GM10248 (cell line): ENCODE measurements at places on chromosomes 1 and 21.

DNA sequence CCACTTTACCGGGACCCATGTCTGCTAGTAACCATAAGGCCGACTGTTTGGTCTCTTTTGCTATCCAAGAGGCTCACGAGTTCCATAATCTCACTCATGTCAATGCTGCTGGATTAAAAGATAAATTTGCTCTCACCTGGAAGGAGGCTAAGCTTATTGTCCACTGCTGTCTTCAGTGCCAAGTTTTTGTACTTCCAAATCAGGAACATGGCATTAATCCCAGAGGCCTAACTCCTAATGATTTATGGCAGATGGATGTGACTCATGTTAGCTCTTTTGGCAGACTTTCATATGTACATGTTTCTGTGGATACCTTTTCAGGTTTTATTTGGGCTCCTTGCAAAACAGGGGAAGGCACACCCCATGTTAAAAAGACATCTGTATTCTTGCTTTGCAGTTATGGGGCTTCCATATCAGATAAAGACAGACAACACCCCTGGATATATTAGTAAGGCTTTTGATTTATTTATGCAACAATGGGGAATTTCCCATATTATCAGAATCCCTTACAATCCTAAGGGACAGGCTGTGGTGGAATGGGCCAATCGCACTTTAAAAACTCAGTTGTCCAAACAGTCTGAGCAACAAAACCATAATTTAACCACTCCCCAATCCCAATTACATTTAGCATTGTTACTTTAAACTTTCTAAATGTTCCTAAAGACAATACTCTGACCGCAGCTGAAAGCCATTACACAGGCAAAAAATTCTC is 162.7 kb downstream of the IER5 start:
- DNase-seq: no peak

DNA sequence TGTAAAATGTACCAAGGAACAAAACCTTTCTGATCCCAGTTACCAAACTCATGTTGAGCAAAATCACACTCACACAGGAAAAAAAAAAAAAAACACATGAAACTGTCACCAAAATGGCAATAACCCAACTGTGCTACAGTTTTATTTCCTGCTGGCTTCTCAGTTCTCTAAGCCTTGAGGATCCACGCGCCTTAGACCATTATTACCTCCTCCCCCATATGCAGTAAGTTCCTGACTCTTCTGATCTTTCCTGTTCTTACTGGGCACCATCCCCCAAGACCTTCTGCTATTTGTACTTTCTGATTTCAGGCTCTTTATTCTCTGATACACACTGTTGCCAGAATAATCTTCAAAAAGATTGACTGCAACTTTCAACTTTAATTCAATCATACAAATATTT is 79.6 kb downstream of the SLC45A1 start:
- peak; percentile 55 for DNase-seq

DNA sequence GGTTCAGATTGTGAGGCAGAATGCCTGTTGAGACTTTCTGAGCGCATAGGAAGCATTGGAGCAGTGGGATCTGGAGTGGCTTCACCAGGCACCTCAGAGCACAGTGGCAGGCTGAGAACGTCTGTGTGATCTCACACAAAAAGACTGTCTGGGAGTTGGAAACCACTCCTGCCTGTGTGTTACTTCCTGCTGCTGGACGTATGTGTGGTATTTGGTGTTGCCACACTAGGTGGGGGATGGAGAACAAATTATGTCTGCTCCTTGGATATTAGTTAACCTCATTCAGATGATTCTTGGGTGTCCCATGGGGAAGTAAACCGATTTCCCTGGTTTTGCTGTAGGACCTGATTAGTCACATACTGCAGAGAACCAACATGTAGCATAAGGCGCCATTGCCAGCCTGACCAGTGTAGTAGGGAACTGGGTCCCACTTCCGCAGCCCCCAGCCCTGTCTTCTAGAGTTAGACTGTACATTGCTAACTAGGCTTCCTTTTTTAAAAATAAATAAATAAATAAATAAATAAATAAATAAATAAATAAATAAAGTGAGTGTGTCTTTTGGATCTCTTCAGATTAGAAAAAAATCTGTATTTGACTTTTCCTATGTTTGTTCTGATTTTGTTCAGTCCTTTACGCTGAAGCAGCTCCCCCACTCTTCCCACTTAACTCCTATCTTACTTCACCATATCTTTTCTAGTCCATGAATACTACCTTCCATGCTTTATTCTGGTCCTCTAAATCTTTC is 26.9 kb downstream of the UCK2 start:
- DNase-seq: no peak

DNA sequence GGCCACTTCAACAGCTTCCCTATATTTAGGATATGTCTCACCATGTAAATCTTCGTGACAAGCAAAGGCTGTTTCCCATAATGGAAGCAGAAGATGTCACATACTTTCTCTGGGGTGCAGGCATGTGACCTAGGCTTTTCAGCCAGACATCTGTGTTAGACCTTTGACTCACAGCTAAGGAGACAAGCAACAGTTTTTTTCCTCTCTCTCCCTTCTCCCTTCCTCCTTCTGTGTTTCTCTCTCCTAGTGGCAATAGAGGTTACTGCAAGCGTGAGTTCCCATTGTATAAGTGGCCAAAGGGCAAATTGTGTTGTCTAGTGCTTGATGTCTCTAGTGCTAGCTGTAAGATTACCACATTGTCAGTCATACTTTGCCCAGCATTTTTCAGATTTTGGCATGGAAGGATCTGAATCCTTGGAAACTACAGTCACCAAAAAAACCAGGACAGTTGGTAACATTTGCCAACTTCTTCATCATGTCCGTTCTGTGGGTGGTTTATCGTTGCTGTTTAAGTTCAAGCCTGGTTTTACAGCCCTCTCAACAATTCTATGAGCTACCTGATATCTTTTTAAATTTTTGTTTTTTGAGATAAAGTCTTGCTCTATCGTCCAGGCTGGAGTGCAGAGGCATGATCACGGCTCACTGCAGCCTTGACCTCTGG is 44.4 kb upstream of the RABGAP1L start:
- peak; percentile 27 for DNase-seq

DNA sequence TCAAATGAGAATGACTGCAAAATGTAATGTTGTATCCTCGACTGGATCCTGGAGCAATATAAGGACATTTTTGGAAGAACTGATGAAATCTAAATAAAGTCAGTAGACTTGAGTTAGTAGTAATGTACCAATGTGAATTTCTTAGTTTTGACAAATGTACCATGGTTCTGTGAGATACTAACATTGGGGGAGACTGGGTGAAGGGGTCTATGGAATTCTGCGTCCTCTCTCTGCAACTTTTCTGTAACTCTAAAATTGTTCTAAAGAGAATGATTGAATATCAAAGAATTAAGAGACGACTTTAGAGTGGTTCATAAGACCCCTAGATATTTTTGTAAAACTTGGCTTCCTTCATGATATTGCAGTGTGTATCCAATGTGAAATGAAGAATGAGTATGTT is 59.2 kb upstream of the KAZN start:
- no peak for DNase-seq

GRCh38 chr1:29555043-29555620 is 318.8 kb downstream of the PTPRU start:
- DNase-seq: no peak

DNA sequence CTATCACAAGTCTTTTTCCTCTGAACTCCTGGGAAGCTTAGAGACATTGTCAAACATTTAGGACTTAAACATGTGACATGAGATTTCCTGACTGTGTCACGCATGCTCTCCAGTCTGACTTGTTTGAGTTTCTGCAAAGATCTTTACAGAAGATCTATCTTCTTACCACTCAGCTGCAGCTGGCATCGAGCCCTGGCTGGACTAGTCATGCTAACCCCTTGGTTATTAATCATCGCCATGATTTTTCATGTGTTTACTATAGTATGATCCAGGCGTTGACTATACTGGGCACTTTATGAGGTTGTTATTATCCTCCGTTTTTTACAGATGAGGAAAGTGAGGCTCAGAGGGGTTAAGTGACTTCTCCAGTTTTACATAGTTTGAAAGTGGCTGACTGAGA is 18.1 kb upstream of the IRF2BP2 start:
- no peak for DNase-seq

- no peak for DNase-seq
Measured at GRCh38 chr21:31713973-31714740, 17.8 kb downstream of the SCAF4 start.

DNA sequence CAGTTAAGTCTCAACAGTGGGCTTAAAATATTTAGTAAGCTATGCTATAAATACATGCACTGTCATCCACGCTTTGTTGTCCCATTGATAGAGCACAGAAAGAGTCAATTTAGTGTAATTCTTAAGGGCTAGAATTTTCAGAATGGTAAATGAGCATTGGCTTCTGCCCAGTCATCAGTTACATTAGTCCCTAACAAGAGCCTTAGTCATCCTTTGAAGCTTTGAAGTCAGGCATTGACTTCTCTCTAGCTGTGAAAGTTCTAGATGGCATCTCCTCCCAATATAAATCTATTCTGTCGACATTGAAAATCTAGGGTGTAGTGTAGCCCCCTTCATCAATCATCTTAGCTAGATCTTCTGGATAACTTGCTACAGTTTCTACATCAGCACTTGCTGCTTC is 12.0 kb upstream of the LPGAT1 start:
- DNase-seq: no peak

GRCh38 chr1:240402326-240402725 is 209.6 kb downstream of the GREM2 start:
- DNase-seq: no peak

DNA sequence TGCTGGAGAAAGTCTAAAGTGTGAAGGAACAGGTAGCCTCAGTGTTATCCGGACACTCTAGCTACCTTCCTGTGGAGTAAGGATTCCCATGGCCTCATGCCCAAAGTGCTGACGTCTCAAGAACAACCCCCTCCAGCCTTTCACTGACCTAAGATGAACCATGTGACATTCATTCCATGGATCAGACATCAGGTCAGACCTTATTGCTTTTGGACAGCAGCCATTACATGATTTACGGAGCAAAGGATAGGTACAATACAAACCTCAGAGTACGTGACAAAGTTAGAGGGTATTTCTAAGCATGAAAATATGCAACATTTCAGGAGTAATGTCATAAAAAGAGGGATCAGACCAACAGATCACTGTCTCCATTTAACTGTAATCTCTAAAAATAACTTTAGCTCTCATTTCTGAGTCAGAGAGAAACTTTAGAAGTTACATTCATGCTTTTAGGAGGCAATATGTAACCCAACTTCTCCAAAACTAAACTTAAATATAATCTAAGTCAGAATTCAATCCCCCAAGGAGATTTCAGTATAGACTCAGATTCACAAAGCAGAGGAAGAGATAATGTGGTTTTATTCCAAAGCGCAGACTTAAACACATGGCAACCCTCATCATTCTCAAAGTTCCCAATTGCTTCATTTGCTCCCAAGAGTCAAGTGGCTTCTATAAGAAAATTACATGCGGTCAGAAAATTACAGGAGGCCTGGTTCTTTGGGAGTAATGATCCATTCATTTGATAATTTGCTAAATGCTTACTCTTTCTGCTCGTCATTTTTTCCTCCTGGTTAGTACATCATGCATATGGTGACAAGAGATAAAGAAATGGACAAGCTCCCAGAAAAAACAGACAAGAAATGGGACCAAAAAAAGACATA is 280.4 kb downstream of the SETD4 start:
- DNase-seq: no peak

GRCh38 chr1:81452693-81453366 is 347.9 kb upstream of the ADGRL2 start:
- no peak for DNase-seq

- DNase-seq: no peak
Measured at GRCh38 chr1:21590934-21591333, 78.2 kb downstream of the RAP1GAP start.

DNA sequence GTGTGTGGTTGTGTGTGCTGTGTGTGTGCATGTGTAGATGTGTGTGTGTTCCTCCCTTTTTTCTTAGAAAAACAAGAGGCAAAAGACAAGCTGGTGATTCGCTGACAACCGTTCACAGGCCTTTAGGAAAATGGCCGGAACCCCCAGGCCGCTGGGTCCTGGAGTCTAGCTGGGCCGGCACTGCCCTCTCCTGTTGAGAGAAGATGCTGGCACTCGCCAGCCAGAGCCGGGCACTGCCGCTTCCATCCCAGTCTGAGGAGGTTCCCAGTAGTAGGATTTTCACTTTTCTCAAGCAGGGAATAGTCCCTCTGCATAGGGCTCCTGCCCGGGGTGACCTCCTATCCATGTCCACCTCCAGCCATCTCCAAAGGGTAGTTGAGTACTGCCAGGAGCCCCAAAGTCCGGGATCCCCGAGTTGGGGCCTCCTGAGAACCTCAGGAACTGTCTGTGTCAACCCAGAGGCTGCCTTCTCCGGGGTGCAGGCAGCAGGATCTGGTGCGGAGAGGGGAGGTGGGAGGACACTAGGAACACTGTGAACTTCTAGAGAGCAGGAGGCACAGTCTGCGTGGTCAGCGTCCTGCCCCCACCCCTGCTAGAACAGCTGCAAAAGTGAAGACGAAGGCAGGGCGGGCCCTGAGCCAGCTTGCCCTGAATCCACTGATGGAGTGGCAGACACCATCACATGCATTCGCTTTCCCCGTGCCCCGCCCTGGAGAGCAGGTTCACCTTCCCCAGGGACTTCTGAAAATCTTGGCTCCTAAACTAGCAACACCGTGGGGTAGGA is 44.1 kb upstream of the ARHGEF16 start:
- DNase-seq: no peak

DNA sequence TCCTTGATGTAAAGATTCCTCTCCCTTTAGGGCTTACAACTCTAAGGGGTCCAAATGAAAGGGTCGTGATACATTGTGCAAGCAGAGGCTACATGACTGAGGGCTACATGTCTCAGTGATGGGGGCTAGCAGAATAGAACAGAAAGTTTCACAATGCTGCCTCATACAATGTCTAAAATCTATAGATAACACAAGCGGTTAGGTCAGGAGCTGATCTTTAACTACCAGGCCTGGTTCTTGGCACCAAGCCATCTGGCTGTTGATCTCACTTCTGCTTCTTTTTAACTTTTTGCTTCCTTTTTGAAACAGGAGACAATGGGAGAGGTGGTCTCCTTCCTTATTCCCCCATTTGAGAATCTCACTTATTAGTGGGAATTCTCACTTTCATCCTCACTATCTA is 710.2 kb downstream of the AMY1C start:
- DNase-seq: no peak

DNA sequence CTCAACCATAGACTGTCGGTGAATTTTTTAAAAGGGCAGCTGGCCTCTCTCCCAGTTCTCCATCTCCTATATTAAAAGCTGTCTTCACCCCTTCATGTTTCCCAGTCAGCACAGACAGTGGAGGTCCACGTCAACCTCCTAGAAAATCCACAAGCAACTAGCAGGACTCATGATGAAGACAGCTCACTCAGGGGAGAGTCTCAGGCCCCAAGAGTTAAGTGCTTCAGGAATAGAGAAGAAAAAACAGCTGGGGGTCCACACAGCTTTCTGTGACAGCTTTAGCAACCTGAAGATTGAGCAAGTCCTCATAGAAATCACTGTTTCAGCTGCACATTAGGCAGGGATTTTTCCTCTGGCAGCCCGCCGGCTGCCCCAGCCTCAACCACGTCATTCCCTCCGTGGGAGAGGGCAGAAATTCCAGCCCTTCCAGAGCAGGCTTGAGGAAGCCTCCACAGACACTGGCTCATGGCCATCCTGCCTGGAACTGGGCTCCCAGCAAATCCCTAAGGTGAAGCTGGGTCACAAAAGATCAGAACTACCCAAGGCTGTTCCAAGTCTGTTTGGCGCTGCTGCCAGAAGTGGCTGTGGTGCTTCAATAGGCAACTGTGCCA is 15.2 kb downstream of the GPR161 start:
- no peak for DNase-seq
